COLO829 (cell line): ENCODE measurements at places on chromosomes 4 and X.

GRCh38 chrX:776529-777230 lies 146.1 kb downstream of the SHOX start:
- DNase-seq: no peak

- DNase-seq: no peak
Observed at GRCh38 chrX:9127986-9128385, 94.1 kb upstream of the FAM9B start.

DNA sequence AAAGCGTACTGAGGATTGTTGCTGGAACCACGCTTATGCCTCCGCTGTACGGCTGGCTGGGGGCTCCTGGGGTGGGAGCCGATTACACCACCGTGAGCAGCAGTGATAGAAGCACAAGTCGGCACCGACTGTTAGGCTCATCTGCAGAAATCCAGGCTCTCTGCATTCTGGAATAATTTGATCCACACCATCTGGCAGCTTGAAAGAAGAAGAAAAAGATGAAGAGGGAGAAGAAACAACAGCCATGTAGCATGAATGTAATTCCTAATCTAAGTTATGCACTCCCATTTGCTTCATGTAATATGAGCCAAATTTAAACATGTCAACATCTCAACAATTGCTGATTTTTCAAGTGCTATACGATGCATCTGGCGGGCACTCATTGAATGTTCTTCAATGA lies 84.6 kb upstream of the DHX15 start:
- no peak for DNase-seq

DNA sequence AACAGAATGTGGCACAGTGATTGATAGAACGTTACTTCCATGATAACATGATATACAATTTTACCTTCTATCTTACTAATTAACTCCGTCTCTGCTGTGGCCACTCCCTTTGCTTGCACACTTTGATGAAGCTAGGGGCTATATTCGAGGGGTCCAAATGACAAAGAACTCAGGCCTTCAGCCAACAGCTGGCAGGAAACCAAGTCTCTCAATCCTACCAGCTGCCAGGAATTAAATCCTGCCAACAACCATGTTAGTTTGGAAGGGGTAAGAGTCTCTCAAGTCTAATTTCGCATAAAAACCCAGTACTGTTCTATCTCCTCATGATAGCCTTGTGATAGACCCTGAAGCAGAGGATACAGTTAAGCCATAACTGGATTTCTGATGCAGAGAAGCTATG lies 1122.9 kb upstream of the PCDH10 start:
- DNase-seq: no peak

- DNase-seq: no peak
Observed at GRCh38 chrX:151184705-151185104, 8.3 kb downstream of the GPR50 start.

DNA sequence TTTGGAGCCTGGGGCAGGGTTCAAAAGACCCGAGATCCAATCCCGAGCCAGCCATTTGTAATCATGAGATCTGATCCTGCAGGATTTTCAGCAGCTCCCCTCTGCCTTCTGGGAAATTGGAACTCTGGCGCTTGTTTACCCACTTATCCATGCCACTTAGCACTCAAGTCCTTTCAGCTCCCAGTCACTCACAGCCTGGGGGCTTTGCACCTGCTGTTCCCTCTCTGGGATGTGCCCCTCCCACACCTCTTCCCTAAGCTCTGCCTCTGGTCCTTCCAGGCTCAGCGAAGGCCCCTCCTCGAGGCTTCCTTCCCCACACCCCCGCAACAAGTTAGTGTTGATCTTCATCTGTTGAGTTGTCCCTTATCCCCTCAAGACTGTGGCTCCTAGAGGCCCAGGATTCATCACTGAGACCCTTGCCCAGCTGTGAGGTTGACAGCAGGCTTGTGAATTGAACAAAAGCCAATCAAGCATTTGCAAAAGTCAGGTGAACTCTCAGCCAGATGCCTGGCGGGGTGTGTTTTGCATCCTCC lies 99.1 kb upstream of the AFAP1 start:
- no peak for DNase-seq

- no peak for DNase-seq
Observed at GRCh38 chrX:136759968-136760367, 20.8 kb downstream of the ARHGEF6 start.
